ENCODE measurements at places on chromosomes 11 and 22.

DNA sequence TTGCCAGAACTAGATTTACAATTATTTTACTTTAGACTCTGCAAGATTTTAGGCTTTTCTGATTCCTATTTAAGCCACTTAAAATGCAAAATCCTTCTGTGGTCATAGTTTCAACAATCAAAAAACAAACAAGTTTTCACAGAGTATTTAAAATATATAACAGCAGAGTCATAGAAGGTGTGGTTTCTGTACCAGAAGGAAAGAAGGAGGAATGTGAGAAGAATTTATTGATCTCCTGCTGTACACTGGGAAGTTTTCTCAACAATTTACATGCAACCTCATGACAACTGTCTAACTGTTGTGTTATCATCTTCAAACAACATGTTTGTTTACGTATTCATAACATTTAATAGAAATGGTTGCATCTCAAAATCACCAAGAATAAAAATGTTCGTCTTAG lies 102.3 kb upstream of the CEP126 start:
- no peak for DNase-seq

- DNase-seq, result no peak
These were observed 983.3 kb upstream of the TENM4 start for GRCh38 chr11:80424012-80424695.

DNA sequence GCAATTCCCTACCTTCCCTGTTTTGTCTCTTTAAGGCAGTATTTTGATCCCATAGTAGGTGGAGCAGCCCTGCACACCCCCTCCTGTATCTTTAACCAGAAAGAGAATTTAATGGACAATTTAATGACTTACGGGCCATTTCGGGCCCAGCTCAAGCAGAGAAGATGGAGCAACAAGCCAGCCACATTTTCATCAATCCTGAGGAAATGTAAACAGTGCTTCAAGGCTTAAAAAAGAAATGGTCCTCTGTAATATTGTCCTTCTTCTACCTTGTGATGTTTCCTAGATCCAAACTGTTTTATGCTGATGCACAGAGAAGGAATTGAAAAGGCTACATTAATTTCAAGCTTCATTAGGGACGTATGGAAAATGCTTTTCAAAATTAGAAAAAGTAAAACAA lies 88.6 kb downstream of the MTMR3 start:
- DNase-seq, result no peak

- DNase-seq, result no peak
These were observed 163.8 kb upstream of the BDNF start for GRCh38 chr11:27864091-27864491.

GRCh38 chr22:27420817-27421361 lies 380.7 kb downstream of the MN1 start:
- no peak for DNase-seq

GRCh38 chr11:50188040-50188439 lies 155.4 kb downstream of the OR4C45 start:
- no peak for DNase-seq

DNA sequence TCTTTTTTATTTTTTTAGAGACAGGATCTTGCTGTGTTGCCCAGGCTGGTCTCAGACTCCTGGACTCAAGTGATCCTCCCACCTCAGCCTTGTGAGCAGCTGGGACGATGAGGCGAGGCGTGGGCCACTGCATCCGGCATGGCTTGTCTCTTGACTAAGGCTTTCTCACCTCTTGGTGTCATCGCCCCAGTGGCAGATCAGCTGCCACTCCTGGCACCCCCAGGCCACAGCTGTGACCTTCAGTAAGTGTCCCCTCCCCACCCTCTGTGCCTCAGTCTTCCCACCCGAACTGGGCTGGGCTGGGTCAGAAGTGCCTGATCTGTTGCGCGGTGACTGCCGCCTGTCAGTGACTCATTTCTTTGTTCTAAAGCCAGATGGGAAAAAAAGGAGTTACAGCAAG lies 3.6 kb downstream of the SYNGR1 start:
- DNase-seq, result no peak

- no peak for DNase-seq
These were observed 13.9 kb downstream of the HSD17B12 start for GRCh38 chr11:43694477-43694876.

- DNase-seq, result no peak
These were observed 20.3 kb upstream of the MYRF start for GRCh38 chr11:61731952-61732675.

GRCh38 chr22:36184433-36185025 lies 17.1 kb downstream of the APOL4 start:
- DNase-seq, result peak; percentile 40

GRCh38 chr22:25514436-25515180 lies 49.9 kb upstream of the GRK3 start:
- DNase-seq, result no peak

DNA sequence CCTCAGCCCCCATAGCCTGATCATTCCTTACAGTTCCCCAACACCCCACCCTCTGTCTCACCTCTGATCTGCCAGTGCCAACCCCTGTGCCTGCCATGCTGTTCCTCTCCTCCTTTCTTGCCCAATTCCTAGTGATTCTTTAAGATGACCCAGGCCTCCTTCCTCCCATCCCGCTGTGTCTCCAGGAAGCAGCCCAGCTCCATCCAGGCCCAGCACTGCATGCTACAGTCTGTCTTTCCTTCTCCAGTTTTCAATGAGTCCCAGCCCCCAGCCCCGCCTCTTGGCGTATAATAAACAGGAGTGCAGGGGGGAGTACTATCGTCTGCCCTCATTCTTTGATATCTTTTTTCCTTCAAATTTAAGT lies 12.3 kb downstream of the LTBP3 start:
- DNase-seq, result no peak

DNA sequence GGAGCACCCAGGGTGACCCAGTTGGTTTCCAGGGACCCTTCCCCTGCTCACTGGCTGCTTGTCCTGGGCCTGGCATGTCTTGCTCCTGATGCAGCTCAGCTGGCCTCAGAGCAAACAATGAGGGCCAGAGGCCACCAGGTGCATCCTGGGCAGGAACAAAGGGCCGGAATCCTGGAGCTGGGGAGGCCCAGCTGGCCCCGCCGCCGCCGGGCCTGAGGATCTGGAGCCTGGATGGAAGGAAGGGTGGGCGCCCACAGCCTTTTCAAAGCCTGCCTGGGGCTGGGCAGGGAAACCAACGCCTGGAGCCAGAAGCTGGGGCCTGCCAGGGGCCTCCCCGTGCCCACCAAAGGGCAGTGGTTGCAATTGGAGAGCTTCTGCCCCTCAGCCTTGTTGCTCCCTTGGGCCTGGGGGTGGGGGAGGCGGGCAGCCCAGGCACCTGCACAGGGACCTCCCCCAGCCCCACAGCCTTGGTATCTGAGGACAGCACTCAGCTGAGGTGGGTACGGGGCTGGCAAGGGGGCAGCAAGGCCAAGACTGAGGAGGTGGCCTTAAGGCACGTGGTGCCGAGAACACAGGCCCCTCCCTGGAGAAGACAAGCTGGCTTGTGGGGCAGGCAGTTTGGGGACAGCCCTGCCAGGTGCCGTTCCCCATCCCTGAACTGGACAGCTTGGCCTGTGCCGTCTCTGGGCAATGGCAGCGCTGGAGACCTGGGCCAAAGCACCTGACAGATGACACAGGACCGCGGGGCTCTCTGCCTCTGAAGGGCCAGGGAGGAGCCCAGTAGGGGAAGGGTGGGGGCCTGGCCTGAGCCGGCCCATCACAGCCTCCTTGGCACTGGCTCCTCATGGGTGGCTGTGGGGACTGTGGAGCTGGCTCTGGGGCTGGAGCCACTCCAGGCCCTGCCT lies 7.1 kb upstream of the ADORA2A start:
- DNase-seq, result no peak

GRCh38 chr22:37282385-37282677 lies at the start of gene CYTH4:
Gene CYTH4, plus strand, starts transcription at chr22:37282508. Its CDS starts 62 bp downstream, at chr22:37282570.
- no peak for DNase-seq

DNA sequence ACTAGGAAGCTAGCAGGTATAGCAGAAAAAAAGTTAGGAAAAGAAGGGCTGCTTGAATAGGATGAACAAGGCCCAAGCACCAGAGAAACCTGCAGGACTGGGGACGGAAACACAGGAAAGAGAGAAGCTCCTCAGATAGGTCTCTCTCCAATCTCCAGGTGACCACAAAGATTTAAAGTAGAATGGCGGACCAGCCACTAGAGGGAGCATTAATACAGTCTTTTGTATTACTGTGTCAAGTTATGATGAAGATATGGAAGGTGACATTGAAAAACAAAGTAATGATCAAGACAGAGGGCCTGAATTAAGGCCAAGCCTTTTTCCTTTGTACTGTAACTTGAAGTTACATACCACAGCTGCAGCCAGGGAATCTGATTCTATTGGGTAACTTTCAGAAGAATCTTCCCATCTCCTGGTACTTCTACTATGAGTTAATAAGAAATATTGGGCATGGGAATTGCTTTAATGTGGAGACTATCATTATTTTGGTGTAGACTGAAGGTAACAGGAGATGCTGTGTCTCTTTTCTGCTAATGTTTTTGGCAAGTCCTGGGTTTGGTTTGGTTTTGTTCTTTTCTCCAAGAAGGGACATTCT lies 33.8 kb downstream of the OR2AG2 start:
- no peak for DNase-seq

DNA sequence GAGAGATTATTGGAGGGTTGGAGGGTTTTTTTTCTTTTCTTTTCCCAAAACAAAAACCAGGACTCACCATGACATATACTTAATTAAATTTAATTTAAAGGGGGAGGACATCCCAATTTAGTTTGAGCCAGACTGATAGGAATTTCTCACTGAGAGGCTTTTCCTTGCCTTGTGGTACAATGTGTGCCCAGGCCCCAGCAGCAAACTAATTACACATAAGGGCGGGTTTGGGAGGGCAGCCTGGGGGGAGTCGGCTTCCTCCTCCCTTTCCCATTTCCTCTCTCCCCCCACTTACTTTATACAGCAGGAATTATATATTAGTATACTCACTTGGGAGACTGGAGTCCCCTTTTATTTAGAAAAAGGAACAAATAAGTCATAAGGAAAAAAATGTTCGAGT lies 2.9 kb downstream of the TEAD1 start:
- DNase-seq, result no peak

DNA sequence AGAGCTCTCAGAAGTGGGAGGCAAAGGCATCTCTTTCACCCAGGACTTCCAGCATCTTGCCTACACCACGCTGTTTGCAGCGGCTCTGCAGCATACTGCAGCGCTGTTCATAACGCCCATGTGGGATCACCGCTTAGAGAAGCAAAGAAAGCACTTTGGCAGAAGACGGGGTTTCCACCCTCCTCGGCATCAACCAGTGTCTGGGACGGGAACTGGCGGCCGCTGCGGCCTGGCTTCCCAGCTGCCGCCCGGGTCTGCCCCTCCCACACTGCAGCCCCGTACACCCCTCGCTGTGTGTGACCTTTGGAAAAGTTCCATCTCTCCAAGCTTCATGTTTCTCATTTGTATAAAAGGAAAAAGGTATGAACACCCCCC lies 545 bp upstream of the TIRAP start:
- DNase-seq, result no peak

- no peak for DNase-seq
These were observed 143.0 kb upstream of the PDGFD start for GRCh38 chr11:104306862-104307474.

- DNase-seq, result no peak
These were observed 8.9 kb downstream of the TPST2 start for GRCh38 chr22:26581026-26581425.

DNA sequence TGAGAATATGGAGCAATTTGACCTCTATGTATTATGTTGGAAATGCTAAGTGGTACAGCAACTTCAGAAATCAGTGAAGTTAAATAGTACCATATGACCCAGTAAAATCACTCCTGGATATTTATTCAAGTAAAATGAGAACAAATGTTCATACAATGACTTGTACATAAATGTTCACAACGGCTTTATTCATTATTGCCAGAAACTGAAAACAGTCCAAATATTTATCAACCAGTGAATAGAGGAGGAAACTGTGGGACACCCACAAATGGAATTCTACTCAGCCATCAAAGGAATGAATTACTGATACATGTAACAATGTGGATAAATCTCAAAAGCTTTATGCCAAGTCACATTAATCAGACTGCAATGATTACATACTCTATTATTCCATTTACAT lies 416.3 kb downstream of the AASDHPPT start:
- no peak for DNase-seq

- no peak for DNase-seq
These were observed 42.7 kb upstream of the FAM181B start for GRCh38 chr11:82776377-82776776.

DNA sequence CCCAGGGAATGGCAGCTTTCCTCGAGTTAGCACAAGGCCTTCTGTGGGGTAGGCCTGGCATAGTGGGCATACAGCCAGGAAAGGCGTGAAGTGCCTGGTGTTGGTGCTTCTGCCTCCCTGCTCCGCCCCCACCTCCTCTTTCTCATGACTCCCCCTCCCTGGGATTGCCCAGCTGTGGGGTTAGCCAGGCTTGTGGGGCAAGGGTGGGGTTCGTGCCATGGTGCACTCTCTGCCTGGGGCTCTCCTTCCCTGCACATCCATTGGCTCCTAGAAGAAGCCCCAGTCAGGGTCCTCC lies 236.8 kb upstream of the NCAM1 start:
- no peak for DNase-seq

DNA sequence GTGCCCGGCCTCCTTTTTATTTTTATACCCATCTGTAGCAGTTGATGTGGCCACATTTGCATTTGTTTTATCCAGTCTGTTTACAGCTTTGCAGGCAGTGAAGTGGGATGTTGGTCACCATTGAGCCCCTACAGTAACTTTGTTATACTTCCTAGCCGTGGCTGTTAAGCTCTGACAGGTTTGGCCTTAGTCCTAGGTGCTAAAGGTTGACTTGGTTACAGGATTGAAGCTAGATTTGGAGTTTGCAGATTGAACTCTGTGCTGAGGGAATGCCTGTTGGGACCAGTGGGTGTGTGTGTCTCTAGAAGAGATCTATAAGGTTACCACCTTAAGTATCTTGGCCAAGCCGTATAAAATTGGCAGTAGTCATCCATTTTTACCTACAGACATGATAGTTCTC lies 91.2 kb downstream of the PPP6R3 start:
- no peak for DNase-seq

DNA sequence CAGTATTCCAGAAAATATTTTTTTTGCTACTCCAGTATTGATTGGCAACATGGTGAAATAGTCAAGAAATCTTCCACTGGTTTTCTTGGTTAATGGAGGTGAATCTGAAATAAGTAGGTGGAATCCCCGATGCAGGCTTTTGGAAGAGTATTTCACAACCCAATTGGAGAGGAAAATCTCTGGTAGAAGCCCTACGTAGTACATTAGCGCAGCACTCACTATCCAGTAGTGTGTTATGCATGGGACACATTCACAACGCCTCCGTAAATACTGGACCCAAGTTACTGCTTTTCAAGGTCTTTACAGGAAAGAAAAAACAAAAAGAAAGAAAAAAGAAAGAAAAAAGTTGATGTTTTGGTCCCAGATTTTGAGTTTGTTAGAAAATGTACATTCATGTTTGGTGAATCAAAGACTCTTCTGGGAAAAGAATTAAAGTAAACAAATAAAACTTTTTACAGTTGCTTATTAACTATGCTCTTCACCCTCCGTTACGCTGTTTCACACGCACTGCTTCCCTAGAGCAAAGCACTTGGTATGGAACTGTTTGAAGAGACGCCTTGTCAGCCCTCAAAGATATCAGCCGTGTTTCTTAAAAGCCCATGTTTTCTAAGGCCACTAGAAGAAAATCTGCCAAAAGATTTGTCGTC lies 170.4 kb upstream of the CTSC start:
- no peak for DNase-seq

GRCh38 chr22:33743756-33744155 lies 176.5 kb downstream of the LARGE1 start:
- no peak for DNase-seq
